ENCODE measurements at places on chromosomes 12 and 14.

DNA sequence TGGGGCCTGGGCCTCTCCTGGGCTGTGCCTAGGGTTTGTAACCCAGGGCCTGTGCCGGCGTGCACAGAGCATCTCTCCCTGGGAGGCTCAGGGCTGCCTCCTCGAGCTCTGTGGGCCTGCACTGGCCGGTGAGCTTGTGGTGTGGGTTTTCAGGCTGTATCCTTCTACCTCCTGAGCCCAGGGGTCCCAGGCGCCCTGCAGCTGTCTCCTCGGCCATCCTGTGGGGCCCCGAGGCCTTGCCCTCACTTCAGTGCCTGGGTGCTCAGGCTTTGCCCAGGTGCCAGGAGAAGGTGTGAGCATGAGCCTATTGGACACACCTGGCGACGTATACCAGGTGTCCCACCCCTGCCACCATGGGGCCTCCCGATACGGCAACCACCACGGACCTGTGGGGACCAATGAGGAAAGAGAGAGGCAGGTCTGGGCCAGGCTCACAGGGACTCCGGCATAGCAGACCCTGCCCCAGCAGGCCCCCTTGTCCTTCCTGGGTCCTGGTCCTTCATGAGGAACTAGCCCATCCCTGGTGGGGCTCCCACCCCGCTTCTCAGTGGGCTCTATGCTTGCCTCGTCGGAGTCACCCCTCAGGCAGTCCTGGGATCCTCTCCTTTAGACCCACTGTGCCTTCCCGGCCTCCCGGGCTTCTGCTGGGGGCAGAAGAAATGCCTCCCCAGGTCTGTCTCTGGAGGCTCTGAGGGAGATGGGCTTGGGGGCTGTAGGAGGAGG is 400.2 kb downstream of the TMEM121 start:
- no peak for DNase-seq

- no peak for DNase-seq
Measured at GRCh38 chr12:68435299-68435637, 103.1 kb upstream of the MDM1 start.

DNA sequence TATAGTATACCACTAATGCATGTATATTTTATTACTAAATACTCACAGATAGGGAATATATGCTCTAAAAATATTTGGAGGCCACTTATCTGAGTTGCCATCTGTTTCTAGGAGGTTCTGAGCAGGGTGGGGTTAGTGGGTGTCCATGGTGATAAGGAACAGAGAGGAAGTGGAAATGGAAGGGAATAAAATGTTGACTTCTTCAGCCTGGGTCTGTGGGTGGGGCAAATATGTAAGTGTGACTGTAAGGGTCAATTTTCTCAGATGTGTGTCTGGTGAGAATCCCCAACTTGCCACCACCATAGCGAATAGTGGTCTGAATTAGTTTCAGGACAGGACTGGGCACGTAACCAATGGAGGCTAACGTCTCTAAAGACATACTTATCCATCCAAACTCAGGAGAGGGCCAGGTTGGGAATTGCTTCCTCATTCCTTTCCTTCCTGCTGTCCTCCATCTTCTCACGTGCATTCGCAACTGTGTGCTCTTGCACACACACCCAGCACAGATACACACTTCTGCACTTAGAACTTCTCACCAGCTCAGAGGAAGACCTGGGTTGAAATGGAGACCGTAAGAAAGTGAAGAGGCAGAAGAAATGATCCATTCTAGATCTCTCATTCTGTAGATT is 54.2 kb upstream of the GZMB start:
- no peak for DNase-seq

DNA sequence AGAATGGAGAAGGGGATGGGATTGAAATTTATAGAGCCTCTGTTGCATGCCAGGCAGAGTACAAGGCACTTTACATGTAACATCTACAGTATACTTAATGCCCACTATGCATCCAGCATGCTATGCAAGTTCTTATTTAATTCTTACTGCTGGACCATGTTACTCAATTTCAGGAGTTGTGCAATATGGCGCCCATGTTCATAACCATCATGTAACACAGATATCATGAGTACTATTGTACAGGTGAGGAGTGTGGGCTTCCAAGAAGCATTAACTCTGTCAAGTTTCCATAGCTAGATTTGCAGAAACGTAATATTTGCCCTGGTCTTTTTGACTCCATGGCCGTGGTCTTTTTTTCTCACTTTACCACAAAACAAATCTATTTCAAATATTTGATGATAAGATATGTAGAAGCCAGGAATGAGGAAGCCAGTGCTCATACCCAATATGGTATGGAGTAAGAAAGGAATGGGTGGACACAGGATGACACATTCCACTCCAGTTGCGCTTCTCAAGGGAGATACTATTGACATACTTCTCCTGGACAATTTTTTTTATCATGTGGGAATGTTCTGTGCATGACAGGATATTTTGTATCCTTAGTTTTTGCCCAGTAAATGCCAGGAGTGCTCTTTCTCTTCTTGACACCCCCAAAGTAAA is 191.8 kb downstream of the C12orf75 start:
- DNase-seq = no peak

- DNase-seq = no peak
Measured at GRCh38 chr14:103597623-103598377, 31.2 kb upstream of the KLC1 start.

- no peak for DNase-seq
Measured at GRCh38 chr14:51993285-51993920, 4.1 kb downstream of the RTRAF start.

GRCh38 chr12:62434494-62435302 is 31.9 kb upstream of the MON2 start:
- DNase-seq = no peak

DNA sequence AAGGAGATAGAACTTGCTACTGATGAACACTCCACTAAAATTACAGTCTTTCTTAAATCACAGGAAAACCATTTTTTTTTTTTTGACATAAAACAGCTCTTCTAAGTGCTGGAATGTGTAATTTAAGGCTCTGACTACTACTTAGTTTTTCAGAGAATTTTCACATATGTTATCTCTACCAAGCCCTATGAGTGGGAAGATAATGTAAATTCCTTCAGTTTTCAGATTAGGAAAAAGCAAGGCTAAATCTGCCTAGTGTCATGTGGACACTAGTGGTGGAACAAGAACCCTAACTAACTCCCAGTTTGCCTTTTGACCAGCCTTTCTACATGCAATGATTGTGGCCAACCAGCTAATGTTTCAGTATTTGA is 37.3 kb upstream of the CSRP2 start:
- no peak for DNase-seq

GRCh38 chr12:7693793-7694192 is 1.8 kb downstream of the GDF3 start:
- DNase-seq = no peak

DNA sequence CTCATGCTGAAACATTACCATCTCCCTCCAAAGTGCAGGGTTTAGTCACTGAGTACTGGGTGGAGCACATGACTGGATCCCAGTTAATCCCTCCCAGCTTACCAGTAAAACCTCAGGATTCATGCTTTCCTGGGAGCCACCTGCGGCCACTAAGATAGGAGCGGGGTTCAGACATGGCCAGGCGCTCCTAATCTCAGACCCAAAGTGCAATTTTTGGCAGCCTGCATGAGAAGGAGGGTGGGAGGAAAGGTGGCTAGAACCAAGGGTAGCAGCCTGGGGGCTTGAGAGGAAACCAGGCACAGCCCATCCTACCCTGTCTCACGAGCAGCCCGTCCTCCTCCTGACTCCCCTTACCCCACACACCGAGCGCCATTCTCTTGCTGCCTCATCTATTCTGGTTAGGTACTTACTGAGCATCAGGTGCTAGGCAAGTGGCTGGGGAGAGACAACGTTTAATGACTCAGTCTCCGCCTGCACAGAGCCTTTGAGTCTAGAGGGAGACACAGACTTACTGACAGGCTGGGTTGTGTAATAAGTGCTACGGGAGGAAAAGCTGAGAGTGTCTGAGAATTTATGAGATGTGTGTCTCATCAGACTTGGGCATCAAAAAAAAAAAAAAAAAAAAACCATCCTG is 9.9 kb downstream of the GPRC5A start:
- DNase-seq = no peak

GRCh38 chr14:88163731-88164255 is 158.9 kb downstream of the GPR65 start:
- DNase-seq = no peak

DNA sequence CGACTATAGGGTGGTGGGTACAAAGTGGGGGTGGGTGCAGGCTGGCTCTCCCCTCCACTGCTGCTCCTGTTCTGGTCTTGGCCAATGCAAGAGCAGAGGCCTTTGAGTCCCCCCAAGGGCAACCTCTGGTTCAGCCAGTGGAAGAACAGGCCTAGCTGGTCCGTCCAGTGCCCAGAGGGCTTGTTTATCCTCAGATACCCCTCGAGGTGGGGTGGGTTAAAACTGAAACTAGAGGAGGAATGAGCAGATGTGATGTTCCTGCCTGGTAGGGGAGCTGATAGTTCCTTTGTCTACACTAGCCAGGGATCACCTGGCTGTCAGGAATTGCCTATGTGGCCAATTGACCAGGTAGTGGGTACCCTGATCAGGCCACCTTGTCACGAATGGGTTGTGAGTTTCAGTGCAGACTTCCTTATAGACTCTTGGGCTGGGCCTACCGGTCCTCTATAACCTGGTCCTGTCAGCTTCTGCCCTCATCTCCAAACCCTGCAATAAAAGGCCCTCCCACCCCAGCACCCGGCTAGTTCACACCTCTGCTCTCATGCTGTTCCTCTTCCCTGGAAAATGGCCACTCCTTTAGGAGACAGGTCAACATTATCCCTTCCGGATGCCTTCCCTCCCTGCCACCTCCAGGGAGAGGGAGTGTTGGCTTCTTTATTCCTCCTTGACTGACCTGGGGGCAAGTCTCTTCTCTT is 10.7 kb upstream of the HSP90AA1 start:
- DNase-seq = no peak

- no peak for DNase-seq
Measured at GRCh38 chr12:19643635-19644034, 204.3 kb downstream of the AEBP2 start.

- DNase-seq = no peak
Measured at GRCh38 chr12:120421701-120422100, 16.2 kb upstream of the COX6A1 start.

GRCh38 chr12:12467688-12468261 is 94.9 kb downstream of the DUSP16 start:
- DNase-seq = no peak

- DNase-seq = no peak
Measured at GRCh38 chr12:85253853-85254252, 26.2 kb upstream of the ALX1 start.

GRCh38 chr12:124837958-124838803 is 25.5 kb downstream of the SCARB1 start:
- DNase-seq = no peak

- no peak for DNase-seq
Measured at GRCh38 chr14:59510001-59510400, 25.7 kb downstream of the JKAMP start.

- DNase-seq = no peak
Measured at GRCh38 chr12:15346488-15346887, 24.2 kb downstream of the PTPRO start.

DNA sequence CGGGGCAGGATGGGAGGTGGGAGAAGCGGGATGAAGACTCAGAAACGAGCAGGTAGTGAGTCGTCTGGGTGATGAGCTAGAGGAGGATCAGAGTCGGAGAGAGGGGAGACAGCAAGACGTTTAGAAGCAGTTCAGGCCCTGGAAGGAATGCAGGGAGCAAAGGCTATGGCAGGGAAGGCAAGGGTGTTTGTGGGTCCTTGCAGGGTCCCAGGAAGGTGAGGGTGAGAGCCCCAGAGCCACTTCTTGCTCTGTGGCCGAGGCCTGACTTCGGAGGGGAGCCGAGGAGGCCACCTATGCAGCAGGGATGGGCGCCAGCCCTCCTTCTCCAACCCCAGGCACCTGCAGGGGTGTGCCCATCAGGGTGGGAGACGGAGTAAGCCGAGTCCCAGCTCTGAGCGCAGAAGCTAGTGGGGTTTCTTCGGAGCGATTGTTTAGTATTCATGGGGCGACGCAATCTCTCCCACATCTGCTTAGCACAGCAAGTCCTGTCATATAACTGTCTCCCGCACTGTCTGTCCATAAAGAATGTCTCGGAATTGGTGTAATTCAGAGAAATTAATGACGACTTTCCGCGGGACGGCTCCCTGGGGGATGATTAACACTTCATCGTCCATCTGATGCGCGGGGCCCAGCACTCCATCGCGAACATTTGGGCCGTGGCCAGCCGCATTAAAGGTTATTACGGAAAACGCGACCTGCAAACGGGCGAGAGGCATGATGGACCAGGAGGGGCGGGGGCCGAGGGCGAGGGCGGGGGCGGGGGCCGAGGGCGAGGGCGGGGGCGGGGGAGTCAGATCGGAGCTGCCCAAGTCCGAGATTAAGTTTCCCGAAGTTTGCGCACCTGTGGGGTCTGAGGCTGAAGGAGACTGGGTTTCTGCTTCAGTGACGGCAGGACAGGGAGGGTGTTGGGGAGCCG is 12.2 kb upstream of the CALCOCO1 start:
- DNase-seq = no peak

DNA sequence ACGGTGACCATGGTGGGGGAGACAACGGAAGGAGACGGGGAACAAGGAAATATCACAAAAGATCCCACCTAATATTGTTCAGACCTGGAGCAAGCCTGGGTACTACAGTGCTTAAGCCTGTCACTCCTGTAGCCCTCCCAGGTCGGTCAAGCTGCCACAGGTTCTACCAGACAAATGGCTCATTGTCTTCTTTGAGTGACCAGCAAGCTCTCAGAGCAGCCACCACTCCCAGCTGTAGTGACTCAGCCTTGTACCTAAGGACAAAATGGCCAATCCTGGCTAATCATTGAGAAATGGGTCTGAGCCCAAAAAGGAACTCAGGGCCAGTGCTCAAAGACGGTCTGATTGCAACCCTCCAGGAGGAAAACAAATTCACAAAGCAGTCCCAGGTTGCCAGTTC is 238.4 kb upstream of the NOS1 start:
- no peak for DNase-seq

DNA sequence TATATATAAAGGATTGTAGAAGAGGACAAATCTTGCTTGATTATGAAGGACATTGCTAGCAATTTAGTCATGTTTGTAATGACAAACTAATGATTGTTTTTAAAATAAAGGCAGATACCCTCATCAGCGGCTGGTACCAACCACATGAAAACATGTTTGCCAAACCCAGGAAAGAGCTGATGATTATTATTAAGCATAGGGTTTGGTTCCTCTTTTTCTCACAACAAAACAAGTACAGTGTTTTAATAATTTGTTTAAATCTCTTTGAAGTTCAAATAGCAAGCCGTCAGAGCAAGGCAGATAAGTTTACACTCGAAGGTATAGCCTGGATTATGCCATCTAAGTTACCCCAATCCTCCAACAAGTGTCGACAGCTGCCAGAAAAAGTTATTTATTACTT is 5.3 kb upstream of the SINHCAF start:
- DNase-seq = no peak

Data from stimulated activated CD8-positive, alpha-beta memory T cell treated with anti-CD3 and anti-CD28 coated beads, Interleukin-2, amount 100 ng/mL, for 1 hour (primary cell).